ENCODE measurements at places on chromosomes 3 and 15.

DNA sequence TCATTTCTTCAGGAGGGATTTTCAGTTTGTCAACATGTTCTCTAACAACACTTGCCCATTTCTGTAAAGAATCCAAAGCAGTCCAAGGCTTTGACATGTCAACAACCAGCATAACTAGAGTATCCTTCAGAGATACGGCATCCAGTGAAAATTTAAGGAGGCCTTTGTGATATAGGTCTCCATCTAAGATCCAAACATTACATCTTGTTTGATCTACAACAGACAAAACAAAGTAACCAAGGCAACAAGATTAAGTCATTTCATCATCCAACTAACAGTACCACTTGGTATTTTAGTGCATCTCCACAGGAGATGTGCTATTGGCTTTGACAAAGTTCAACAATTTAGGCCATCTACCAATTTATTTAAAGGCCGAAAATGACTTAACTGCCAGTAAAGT lies 25.8 kb downstream of the DYNC1LI1 start:
- no peak for DNase-seq

DNA sequence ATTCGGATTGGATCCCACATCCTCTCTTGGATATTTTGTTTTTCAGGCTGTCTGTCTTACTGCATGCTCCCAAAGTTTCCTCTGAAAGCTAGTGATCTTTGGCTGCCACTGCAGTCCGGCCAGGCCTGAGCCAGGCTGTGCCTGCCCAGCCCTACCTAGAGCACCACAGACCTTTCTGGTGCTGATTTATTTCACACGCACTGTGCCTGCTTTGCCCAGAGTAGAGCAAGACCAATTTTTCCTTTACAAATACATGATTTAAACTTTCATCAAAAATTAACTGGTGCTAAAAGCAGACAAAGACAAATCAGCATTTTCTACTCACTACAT lies 28.0 kb upstream of the NDUFB4 start:
- no peak for DNase-seq

DNA sequence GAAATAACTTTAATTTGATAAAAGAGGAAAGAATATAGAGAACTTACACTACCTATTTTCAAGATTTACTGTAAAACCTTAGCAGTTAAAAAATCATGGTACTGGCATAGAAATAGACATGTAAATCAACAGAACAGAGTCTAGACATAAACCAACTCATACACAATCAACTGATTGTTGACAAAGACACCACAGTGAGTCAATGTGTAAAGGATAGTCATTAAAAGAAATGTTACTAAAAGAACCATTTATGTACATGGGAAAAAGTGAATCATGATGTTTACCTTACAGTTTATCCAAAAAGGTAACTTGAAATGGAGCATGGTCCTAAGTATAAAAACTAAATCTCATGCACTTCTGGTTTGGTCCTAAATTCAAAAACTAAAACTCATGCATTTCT lies 847.4 kb downstream of the IGSF11 start:
- no peak for DNase-seq

- no peak for DNase-seq
These were observed 175.9 kb downstream of the PDZRN3 start for GRCh38 chr3:73448761-73449301.

DNA sequence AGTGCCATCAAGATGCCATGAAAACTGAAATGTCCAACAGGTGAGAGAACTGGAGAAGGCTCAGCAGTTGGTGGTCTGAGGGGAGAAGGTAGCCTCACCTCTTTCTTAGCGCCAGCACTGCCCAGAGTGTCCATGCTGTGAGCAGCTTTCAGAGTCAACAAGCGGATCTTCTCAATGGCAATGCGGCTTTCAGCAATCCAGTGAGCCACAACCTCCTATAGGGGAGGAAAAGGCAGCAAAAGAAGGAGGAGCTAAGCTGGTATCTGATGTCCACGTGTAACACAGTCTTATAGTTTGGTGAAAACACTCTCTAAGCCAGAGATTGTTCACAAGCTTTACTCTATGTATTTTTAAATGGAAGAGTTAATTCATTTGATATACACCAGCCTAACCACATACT lies 36.1 kb upstream of the ACKR4 start:
- DNase-seq = no peak

DNA sequence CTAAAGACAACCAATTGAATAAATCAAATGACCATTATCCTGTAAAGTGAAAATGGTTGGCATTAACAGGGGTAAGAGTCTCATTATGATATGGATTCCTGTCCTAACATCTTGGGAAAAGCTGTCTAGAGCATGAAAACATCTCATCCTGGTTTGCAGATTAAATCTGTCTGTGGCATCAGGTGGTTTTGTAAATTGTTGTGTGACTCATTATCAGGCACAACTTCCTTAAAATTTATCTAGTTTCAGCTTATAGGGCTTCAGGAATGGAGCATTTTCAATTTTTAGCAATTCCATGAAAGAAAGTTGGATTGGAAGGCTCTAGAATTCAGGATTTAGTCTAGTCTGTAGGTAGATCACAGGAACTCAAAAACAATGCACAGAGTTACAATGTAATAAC lies 31.1 kb upstream of the SLC27A2 start:
- no peak for DNase-seq

- DNase-seq = no peak
These were observed 114.9 kb upstream of the MEF2A start for GRCh38 chr15:99450896-99451358.

DNA sequence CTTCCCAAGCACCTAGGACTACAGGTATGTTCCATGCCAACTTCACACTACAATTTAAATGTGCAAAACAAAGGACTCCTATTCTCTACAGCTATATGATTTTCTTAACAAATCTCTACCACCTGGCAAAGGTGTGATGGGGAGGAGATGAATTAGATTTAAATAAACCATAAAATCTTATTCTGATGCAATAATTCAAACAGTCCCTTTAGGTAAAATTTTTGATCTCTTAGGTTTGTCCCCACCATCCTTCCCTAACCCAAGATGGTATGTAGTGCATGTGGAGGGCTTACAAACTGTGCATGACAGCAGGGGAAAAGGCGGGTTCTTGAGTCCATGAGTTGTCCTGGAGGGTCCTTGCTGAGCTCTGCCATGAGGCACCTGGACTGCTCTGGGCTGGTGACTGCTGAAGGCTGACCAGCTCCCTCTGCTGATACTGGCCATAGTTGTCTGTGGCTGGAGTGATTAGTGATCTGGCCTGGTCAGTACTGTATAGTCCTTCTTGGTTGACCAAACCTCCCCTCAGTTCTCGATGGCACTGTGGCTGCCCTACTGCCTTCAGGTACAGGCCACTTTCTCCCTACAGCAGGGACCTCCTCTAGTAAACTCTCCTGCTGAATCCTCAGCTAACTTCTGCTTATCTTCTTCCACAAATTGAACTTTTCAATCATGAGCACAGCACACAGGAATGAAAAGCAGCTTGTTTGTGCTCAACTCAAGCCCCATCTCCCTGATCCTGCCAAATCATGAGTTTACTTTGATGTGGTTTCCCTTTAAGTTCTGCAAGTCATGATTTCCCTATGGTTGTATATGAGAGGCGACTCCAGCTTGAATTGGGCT lies 30.1 kb downstream of the CFAP161 start:
- no peak for DNase-seq

- DNase-seq = no peak
These were observed 69.6 kb upstream of the GSK3B start for GRCh38 chr3:120163816-120164215.

GRCh38 chr3:165696496-165696895 lies 140.7 kb downstream of the BCHE start:
- no peak for DNase-seq

DNA sequence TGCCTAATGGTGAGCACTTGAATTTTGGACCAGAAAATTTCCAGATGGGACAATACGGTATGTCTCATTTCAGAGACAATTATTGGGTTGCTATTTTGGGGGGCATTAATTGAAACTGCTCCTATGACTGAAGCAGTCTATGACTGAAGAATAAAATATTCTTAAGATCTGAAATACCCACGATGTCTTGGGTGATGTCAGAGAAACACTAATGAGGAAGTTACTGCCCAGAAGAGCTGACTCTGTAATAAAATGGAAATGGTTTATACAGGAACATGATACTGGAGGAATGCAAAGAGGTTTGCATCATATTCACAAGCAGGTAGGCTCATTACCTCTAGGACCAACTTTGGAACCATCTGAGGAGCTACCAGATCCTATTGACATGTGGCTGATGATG lies 68.7 kb downstream of the IL12A start:
- DNase-seq = no peak

GRCh38 chr15:38335116-38335515 lies 82.5 kb downstream of the SPRED1 start:
- DNase-seq = no peak

DNA sequence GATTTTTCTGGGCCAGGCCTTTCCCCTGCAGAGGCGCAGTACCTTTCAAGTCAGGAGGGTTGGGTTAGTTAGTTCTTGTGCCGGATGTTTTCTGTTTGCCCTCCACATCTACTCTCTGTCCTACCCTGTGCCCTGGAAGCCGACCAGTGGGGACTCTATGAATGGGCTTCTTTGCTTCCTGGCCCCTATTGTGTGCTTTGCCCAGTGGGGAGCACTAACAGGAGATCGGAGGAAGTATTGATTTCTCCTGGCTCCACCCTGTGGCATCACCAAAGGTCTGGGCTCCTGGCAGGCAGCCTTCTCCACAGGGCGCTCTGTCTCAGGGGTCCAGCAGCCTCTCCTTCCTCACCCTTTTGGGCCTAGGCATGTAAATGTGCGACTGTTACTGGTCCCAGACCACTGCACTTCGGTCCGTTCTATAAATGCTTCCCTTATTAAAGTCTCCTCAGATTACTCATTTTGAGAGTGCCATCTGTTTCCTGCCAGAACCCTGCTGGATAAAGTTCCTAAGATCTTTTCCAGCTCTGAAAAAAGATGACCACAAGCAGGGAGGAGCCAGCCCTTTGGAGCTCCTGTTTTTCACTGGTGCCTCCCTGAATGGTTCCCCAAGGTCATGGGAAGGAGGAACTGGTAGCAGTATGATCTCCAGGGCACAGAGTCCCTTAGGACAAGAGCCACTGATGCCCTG lies 44.5 kb downstream of the CTDSPL start:
- no peak for DNase-seq

GRCh38 chr3:2484162-2485026 lies 385.7 kb downstream of the CNTN4 start:
- DNase-seq = no peak

- no peak for DNase-seq
These were observed 28.3 kb upstream of the GALNT15 start for GRCh38 chr3:16146015-16146730.

GRCh38 chr3:63467392-63467791 lies 185.1 kb upstream of the SNTN start:
- no peak for DNase-seq

- no peak for DNase-seq
These were observed 211.1 kb downstream of the SLC9A9 start for GRCh38 chr3:143637133-143637532.

DNA sequence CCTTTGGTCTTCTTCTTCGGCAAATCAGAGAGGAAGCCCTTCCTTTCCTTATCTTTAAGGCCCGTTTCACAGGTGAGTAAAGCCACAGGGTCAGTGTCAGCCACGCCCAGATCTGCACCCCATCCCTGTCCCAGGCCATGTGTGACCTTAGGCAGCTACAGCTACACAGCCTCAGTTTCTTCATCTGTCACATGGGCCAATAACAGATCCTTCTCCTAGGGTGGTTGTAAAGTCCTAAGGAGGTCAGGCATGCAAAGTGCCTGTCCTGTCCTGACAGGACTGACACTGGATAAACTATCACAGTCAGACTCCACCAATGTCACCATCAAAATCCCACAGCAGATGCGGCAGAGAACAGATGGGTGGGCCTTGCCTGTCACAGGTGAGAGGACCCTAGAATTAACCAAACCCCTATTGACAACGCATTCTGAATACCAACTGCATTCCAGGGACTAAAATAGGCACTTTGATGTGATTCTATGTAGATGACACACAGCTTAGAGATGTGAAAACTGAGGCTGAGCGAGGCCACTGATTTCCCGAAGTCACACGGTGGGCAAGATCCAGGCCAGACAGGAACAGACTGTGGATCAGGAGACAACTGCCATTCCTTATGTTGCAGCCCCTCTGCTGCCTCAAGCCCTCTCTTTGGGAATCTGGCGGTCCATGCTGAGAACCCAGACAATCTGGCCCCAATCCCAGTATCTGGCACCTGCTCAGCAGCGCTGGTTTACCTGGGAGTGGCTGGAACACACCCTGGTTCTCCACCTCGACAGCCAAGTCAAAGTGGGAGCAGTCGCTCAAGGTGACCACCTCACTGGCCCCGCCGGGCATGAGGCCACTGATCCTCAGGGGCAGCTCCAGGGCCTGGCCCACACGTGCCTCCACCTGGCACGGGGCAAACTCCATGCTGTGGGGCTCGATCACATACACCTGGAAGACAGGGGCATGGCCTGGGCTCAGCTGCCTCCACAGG lies 48.7 kb downstream of the NUP210 start:
- no peak for DNase-seq

DNA sequence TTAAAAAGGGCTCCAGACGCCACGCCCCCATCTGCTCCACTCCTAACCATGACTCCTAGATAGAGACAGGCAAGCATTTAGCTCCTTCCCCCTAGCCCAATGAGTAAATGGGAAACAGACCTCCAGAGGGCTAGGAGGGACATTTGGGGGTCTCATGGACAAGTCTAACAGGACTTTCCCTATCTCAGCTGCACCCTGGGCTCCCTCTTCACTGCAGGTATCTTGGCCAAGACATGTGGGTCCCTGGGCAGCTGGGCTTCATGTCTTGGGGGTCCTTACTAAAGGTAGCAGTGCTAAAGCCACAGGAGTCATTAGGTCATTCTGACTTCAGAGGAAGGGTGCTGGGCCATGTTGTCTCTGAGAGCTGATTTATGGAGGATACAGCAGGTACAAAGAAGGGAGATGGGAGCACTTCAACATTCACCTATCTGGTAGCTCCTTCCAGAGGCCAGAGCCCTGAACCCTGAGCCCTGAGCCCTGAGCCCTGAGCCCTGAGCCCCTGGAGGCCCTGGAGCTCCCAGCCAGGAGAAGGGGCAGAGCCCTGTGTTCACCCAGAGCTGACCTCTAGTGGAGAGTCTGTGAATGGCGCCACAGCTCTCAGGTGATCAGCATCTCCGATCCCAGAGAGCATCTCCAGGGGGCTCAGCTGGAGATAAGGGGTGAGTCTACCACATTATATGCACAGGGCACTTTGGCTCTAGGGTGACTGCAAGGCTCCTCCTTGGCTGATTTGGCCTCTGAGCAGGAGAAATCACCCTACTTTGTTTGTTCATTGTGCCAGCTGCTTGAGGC lies 40.1 kb upstream of the EPHB1 start:
- no peak for DNase-seq

- no peak for DNase-seq
These were observed 50.3 kb downstream of the APBA2 start for GRCh38 chr15:28936081-28936480.
